ENCODE measurements at places on chromosomes 16 and 17.

DNA sequence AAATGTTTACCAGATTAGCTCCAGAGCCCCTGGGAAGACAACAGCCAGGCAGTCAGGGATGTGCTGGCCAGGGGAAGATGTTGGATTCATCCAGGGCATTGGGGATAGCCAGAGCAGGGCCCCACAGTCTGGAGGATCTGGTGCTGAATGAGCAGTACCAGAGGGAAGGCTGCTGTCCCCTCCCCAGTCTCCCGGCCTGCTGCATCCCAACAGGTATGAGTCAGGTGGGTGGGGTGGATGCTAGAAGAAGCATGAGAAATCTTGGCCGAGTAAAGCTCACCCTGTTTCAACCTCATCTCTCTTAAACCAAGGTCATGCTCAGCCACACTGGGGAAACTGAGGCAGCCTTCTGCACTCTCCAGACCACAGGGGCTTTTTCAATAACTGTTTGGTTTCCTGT lies 71.9 kb upstream of the SEC14L1 start:
- DNase-seq: no peak

DNA sequence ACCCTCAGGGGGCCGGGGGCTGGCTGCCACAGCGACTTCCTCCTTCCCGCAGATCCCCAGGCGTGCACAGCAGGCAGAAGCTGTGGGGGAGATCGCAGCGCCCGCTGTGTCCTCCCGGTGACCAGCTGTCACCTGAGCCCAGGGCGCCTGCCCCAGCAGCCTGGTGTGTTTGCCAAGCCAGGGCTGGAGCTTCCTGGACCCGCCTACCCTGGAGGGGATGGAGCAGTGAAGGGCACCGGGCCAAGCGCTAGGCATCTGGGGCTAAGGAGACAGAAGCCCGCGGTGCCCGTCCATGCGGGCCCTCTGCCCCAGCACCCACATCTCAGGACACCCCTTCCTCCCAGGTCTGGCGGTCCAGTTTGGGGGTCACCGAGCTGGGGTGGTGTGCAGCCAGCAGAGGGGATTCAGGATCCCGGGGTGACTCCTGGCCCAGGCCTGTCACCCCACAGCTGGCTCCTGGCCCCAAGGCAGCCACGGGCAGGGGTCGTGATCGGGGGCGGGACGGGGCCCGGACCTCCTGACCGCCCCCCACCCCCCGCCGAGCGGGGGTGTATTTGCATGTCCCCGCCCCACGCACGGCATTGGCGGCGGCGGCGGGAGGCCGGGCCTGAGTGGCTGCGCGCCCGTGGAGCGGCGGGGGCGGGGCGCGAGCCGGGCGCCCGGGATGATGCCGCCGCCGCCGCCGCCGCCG lies at the start of gene RAB26:
Gene RAB26, plus strand, starts transcription at position 645 of the 691 bp plus-strand sequence. CDS start 159 bp downstream, outside the sequence.
- no peak for DNase-seq

- DNase-seq: peak; percentile 14
These were observed 118.1 kb downstream of the ENGASE start for GRCh38 chr17:79192503-79193351.

- DNase-seq: no peak
These were observed 230.7 kb downstream of the MAF start for GRCh38 chr16:79369796-79370195.

- no peak for DNase-seq
These were observed 887 bp upstream of the EVI2B start for GRCh38 chr17:31314782-31315100.

GRCh38 chr17:73030501-73030921 lies 62.0 kb downstream of the SLC39A11 start:
- no peak for DNase-seq

GRCh38 chr16:53209877-53210276 lies 155.1 kb downstream of the CHD9 start:
- no peak for DNase-seq

DNA sequence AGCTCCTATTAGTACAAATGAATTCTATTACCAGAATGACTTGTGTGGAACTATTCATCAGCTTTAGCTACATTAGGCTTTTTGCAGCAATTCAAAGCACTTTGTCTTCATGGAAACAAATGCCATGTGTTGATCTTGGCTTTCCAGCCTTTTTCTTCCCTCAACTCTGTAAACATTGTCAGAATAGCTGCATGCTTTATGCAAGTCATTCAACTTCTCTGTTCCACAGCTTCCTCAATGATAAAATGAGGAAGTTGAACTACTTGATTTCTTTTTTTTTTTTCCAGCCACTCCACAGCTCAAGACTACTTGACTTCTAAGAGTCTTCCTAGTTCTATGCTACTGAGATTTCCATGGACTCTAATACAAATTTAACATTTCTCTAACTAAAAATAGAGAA lies 41.1 kb downstream of the KIAA0753 start:
- DNase-seq: no peak

Measured in substantia nigra (tissue), 51 donors.